ENCODE measurements at places on chromosomes 5 and 9.

DNA sequence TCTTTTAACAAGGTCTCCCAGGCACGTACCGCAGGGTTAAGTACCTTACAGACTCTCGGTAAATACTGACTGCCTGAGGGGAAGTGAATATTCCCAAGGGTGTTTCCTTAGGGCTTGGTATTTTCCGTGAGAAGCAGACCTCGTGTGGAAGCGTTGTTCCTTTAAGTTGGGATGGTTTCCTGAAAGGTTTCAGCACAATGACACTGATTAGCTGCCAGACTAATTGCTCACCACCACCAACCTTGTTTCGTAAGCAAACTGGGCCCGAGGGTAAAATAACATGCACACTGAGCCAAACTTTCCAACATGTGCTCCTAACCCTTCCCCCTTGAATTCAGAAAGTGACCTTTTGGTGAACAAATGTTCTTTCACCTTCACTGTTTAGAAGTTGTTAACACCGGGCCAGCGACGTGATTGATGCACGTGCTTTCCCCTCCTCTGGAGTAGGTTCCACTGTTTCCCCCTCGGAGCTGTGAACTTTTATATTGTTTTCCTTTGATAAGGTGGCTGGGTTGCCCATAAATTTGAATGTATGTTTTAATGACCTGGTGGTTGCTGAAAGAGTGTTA lies 128.1 kb upstream of the RPS23 start:
- no peaks in the 10 kb centered on the region for H3K4me1 ChIP-seq
- no peak overlapping the region for H3K27ac ChIP-seq
- no peaks in the 10 kb centered on the region for H3K36me3 ChIP-seq
- no peak overlapping the region for H3K4me3 ChIP-seq

DNA sequence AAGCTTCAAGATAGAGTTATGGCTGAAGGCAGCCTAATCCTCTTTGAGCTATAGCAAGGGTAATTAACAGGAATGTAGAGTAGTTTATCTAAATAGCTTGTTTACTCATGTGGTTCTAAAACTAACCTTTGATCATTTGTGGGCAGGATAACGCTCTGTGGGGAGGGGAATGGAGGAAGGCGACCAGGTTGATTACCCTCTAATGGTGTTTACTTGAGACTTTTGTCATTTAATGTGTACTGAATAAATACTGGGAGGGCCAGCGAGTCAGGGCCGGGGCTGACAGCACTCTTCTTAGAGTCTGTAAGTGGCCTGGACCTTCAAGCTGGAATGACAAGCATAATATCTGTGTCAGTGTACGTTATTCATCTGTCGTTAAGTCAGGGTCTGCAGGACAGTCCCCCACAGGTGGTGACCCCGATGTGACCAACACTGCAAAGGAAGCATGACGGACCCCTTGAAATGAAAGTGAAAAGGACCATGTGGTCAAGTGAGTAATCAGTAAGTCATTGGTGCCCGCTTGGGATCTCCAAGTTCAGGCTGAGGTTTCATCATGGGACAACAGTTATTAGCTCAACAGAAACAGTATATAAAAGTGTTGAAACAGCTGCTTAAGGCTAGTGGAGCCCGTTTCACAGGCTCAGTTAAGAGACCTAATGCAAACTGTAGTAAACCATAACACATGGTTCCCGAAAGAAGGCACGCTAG lies 162.6 kb downstream of the CPLANE1 start:
- no peak for DNase-seq
- H3K27me3 ChIP-seq, result no peaks in the 10 kb centered on the region
- no peak overlapping the region for H3K27ac ChIP-seq
- H3K4me1 ChIP-seq, result no peaks in the 10 kb centered on the region
- H3K36me3 ChIP-seq, result peaks cover 11% of the 10 kb centered on the region
- H3K4me3 ChIP-seq, result no peak overlapping the region

DNA sequence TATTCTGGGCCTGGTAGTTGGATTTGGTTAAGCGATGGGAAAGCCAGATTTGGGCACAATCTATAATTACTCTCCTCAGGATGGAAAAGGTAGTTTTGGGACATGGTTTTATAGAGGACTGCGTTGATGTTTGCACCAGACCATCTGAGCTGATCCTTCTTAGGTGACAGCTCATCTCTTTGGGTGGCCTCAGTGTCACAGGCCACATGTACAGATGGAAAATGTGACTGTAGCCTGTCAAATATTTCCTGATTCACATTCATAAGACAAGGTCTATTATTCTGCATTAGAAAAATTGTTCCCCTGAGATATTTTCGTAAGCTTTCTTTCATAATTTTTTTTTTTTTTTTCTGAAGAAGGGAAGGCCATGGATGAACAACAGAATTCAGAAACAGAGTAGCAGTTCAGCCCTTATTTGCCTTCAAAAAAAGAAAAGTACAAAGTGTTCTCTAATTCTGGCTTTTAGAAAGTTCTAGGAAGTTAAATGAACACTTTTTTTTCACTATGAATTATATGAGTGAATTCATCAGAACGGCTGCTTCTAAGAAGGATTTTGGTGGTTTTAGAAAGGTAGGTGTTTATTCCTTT lies 81.0 kb downstream of the NNT start:
- H3K4me3 ChIP-seq, result no peak overlapping the region
- peaks cover 3% of the 10 kb centered on the region for H3K4me1 ChIP-seq
- H3K27ac ChIP-seq, result no peak overlapping the region
- no peaks in the 10 kb centered on the region for H3K27me3 ChIP-seq

DNA sequence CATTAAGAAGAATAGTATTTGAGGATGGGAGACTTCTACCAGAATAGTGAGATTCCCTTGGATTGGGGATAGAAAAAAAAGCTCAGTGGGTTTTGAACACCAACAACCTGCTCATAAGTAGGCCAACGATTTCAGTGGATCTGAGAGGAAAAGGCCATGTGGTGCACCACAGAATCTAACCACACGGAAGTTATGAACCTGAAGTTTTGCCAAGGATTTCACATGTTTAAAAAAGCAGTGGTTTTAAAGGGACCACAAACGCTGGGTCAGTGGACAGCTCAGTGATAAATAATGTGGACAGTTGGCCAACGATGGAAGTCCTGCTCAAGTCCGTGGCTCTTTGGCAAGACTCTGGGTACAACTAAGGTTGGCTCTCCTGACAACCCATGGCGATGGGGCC lies 107.2 kb upstream of the TXNDC8 start:
- peaks cover 1% of the 10 kb centered on the region for H3K36me3 ChIP-seq
- no peaks in the 10 kb centered on the region for H3K4me1 ChIP-seq
- no peak for DNase-seq

DNA sequence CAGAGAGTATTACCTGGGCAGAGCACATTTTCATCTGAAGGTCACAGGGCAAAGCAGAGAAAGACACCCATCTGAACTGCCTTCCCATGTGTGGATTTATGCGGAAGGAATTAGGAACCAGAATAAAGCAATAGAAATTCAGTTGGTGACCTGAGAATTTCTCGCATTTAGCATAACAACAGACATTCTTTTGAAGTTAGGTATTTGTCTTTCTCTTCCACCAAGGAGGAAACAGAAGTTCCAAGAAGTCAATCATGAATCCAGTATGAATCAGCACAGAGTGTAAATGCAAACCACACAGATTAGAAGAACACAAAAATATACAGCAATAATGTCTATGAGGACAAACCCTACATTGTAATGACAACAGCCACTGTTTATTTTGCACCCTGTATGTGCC lies 515.2 kb upstream of the BRINP1 start:
- H3K36me3 ChIP-seq, result no peaks in the 10 kb centered on the region
- no peak overlapping the region for H3K27ac ChIP-seq
- no peak overlapping the region for H3K4me3 ChIP-seq
- no peaks in the 10 kb centered on the region for H3K27me3 ChIP-seq
- no peaks in the 10 kb centered on the region for H3K4me1 ChIP-seq

DNA sequence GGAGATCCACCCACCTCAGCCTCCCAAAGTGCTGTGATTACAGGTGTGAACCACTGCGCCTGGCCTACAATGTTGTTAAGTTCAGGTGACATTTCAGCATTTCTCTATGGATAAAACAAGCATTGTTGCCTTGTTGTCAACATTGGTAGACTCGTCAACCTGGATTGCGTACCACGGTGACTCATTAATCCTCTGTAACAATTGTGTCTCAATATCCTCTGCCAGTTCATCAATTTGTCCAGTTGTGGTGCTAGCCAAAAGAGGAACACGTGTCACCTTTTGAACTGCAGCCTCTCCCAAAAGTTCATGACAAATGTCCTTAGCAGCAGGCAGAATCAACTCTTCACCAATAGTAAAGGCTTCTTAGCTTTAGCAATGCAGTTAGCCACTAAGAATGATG lies 46.3 kb upstream of the LARP1 start:
- no peak for DNase-seq
- H3K27me3 ChIP-seq, result no peaks in the 10 kb centered on the region
- H3K4me3 ChIP-seq, result no peak overlapping the region
- H3K36me3 ChIP-seq, result no peaks in the 10 kb centered on the region

- no peak overlapping the region for H3K27ac ChIP-seq
- H3K36me3 ChIP-seq, result no peaks in the 10 kb centered on the region
- peaks cover 2% of the 10 kb centered on the region for H3K27me3 ChIP-seq
- H3K4me1 ChIP-seq, result no peaks in the 10 kb centered on the region
- DNase-seq, result no peak
- H3K4me3 ChIP-seq, result no peak overlapping the region
These were observed 217.6 kb downstream of the CAAP1 start for GRCh38 chr9:26675035-26675434.

GRCh38 chr5:95667061-95667618 lies 15.7 kb downstream of the SPATA9 start:
- H3K36me3 ChIP-seq, result no peaks in the 10 kb centered on the region
- H3K27me3 ChIP-seq, result peaks cover 4% of the 10 kb centered on the region
- H3K4me3 ChIP-seq, result no peak overlapping the region
- H3K27ac ChIP-seq, result no peak overlapping the region
- DNase-seq, result no peak

Data from activated CD8-positive, alpha-beta memory T cell treated with anti-CD3 and anti-CD28 coated beads, Interleukin-2, amount 10 ng/mL, durations not matched to agents 7 days and 5 days (primary cell).